Calu3 (cell line): ENCODE measurements at places on chromosomes 1 and 21. TPM values are rescaled to one million over a fixed set of nuclear protein-coding genes. Genes with fewer than 3 reads are reported as not detected.

DNA sequence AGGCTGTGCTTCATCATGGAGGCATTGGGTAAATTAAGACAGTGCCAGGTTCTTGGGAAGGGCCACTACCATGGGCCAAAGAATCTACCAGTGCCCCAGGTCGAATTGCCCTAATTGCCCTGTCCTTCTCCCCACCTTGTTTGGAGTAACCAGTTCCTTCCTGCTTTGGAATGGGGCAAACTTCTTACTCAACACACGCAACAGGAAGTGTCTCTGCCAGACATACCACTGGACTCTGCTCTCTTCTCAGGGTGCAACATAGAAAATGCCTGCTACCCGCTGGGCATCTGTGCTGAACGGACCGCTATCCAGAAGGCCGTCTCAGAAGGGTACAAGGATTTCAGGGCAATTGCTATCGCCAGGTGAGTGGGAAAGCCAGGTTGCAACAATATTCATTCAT, 15.8 kb downstream of the CDA start:
- no peak for DNase-seq

GRCh38 chr1:25760871-25761270, 39.1 kb upstream of the SELENON start:
- no peak for DNase-seq

- DNase-seq: no peak
These were observed 13.5 kb downstream of the SLC37A1 start for GRCh38 chr21:42527127-42527488.

The CCDC17 gene
- 4.7 and 8.3 TPM in 2 replicates for total RNA-seq

The RRAGC gene
- total RNA-seq: 23.7 and 25.9 TPM in 2 replicates

The ERICH3 gene
- 0.15 and 0.35 TPM in 2 replicates for total RNA-seq
